D721Med (cell line): ENCODE measurements at places on chromosomes 12 and 14.

GRCh38 chr12:130831876-130832405, 7.1 kb downstream of the STX2 start:
- no peak for DNase-seq

- no peak for DNase-seq
Measured at GRCh38 chr14:81550001-81550637, 16.5 kb upstream of the SEL1L start.

DNA sequence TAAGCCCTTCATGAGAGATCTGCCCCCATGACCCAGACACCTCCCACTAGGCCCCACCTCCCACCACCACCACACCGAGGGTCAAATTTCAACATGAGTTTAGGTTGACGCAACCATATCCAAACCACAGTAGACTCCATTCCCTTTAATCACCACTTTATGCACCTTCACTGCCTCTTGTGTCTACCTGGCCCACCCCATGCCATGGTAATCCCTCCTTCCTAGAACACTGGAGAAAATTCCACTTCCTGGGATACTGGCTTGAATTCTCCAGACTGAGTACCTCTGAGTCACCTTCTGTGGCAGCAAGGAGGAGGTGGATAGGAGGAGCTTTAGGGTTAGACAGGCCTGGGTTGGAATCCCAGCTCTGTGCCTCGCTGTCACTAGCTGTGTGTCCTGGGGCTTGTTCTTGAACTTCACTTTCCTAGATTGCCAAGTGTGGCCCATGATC, 26.1 kb upstream of the CIPC start:
- no peak for DNase-seq

- DNase-seq = no peak
Measured at GRCh38 chr12:90013409-90013808, 304.8 kb upstream of the ATP2B1 start.

- DNase-seq = no peak
Measured at GRCh38 chr14:79062226-79062625, 892.1 kb downstream of the NRXN3 start.
